ENCODE measurements at places on chromosomes 2 and 18. TPM values are rescaled to one million over a fixed set of nuclear protein-coding genes. Genes with fewer than 3 reads are reported as not detected.

The ARHGEF4 gene
- 1.1 TPM for total RNA-seq

The WNT6 gene
- total RNA-seq: not detected

The LAPTM4A gene
- total RNA-seq: 297 TPM

The C2orf66 gene
- not detected for total RNA-seq

The PRKCE gene
- total RNA-seq: 12.5 TPM

The MSTN gene
- total RNA-seq: not detected

The NRP2 gene
- 8.6 TPM for total RNA-seq

The SH3BP4 gene
- total RNA-seq: 87.2 TPM

The CCL20 gene
- total RNA-seq: not detected

The SPHKAP gene
- 0.84 TPM for total RNA-seq

The MYO5B gene
- total RNA-seq: not detected

The VIT gene
- 9.2 TPM for total RNA-seq

The TGIF1 gene
- 61.0 TPM for total RNA-seq

The GRHL1 gene
- 0.55 TPM for total RNA-seq

The ANKRD30BL gene
- not detected for total RNA-seq

The CKAP2L gene
- total RNA-seq: 28.5 TPM

The SLC4A5 gene
- total RNA-seq: 0.14 TPM

The IL37 gene
- total RNA-seq: not detected

The SPDYA gene
- 0.45 TPM for total RNA-seq

The TTR gene
- total RNA-seq: not detected

The MAPK4 gene
- not detected for total RNA-seq

The EHD3 gene
- 70.6 TPM for total RNA-seq

The EVX2 gene
- total RNA-seq: not detected

The TGOLN2 gene
- total RNA-seq: 145 TPM

The MROH2A gene
- total RNA-seq: not detected

The CLK1 gene
- 30.4 TPM for total RNA-seq

The SLC38A11 gene
- 3.0 TPM for total RNA-seq

The FOXI3 gene
- total RNA-seq: not detected

The C2orf78 gene
- not detected for total RNA-seq

The CIB4 gene
- total RNA-seq: not detected

The CYP27A1 gene
- 0.18 TPM for total RNA-seq

The CRYGC gene
- total RNA-seq: not detected

The CXCR2 gene
- not detected for total RNA-seq

The CD207 gene
- total RNA-seq: not detected

The TNP1 gene
- total RNA-seq: not detected

The CRYGD gene
- total RNA-seq: not detected

The QPCT gene
- 7.2 TPM for total RNA-seq
